ENCODE measurements at places on chromosomes 12 and 14.

DNA sequence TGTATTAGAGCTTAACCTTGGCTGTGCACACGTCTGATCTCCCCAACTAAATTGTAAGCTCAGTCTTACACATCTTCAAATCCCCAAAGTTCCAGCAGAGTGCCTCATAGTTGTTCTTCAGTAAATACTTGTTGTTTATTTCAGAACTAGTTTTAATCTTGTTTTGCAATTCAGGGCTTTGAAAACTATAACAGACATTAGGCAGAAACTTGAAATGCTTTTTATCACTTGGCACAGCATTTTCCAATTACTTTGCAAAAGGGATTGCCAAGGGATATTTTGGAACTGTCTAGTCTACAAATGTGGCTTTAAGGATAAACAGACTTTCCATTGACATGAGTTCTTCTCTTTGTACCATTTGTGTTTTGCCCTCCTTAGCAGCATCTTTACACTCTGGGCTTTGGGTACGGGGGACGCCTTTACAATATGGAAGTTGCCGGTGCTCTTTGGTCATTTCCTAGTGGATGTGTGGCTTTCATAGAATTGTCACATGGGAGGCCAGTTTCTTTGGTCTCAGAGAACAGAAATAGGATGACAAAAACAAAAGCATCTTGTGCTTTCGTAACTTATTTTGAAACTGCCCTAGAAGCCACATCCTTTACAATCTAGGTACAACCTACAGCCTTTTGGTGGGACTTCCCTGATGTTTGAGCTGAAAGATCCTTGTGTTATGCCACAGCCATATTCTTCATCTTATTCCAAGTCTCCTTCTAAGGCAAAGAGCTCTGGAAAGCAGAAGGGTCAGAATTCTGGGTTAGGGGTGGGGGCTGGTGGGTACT lies 96.9 kb downstream of the NPAS3 start:
- DNase-seq: no peak

- DNase-seq: peak; percentile 80
Observed at GRCh38 chr14:96126339-96126782, 78.3 kb upstream of the BDKRB2 start.

DNA sequence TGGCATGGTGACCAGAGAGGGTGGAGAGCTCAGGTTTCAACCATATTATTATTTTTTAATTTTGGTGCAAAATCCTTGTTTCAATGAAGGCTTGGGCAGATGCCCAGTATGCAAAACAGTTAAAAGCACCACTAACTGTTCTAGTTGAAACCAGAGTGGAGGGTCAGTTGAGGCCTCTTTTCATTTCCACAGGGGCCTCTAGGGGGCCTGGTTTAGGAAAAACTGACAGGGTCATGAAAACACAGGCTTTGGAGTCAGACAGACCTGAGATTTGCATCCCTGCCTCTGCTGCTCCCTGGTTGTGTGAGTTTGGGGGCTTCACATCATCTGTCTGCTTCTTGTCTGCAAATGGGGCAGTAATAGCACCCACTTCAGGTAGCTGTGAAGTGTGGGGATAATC lies 3.3 kb upstream of the RPH3A start:
- no peak for DNase-seq

DNA sequence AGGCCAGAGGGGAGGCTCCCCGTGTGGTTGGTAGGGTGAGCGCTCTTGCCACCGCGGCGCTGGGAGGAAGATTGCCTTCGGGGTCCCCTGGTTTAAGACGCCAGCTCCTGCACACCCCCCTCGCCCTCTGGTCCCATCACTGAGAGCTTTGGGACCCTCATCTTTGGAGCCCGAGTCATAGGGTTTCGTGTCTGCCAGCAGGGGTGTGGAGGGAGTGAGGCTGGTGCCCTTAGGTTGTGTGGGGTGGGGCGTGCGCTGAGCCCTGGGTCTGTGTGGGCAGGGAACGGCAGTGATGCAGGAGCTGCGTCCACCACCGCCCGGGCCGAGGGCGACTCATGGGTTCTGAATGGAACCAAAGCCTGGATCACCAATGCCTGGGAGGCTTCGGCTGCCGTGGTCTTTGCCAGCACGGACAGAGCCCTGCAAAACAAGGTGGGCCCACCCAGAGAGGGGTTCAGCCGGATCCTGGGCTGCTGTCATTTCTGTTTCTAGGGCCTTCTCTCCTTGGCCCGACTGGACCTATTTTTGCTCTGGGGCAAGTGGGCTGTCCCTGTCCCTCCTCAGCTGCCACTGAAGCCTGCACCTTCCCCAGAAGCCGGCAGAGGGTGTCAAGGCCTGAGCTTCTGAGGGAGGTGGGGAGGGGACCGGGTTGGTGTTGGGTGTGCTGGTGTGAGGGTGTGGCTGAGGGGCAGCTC lies 12.1 kb downstream of the ACADS start:
- no peak for DNase-seq

GRCh38 chr14:99129211-99129696 lies 142.7 kb downstream of the BCL11B start:
- DNase-seq: no peak

DNA sequence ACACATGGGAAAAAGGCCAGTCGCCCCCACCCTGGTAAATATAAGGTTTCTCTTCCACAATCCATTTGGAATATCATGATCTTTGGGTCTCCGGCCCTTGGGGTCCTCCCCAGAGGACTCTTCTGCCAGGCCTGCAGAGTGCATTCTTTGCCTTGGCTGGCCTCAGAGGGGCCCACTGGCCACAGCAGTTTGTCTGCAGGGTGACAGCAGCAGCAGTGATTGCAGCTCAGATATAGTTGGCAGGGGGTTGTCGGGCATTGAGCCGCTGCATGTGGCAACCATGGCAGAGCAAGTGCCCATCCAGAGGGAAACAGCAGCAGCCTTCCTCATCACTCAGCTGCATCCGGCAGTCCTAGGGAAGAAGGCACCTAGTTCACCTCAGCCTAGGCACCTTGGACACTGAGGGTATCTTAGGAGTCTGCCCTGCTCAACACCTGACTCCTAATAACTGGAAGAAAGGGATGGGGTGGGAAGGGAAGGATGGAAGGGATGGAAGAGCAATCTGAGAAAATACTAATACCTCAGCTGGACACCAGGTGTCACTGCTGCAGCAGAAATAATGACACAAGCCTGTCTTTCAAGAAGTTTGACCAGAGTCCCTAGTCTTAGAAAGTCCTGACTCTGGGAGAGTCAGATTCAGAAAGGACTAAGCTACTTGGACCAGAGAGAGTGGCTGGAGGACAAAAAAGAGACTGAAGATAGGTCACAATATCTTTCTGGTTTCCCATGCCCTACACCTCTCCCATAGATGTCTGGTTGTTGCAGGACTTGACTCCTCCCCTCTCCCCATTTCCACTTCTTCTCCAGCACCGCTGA lies 8.9 kb downstream of the AJUBA start:
- no peak for DNase-seq

DNA sequence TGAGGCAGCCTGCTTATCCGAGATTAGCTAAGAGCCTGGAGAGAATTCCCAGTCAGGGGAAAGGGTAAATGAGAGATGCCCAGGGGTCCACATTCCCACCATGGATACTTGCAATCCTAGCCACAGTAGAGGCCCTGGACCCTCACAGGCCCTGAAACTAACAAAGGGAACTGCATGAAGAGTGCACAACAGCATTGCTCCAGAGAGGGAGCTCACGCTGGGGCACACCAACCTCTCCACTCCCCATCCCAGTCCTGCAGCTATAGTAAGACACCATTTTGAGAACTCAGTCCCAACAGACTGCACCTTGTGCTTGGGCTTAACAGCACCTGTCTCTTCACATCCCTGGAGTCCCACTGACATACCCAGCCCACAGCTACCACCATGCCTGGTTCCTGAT lies 30.5 kb downstream of the CEP83 start:
- no peak for DNase-seq

- DNase-seq: no peak
Observed at GRCh38 chr14:93665169-93665568, 123.1 kb downstream of the PRIMA1 start.

GRCh38 chr12:90398285-90398836 lies 556.6 kb downstream of the CCER1 start:
- DNase-seq: no peak

- peak; percentile 88 for DNase-seq
Observed at GRCh38 chr12:12716793-12717585, at the start of gene CDKN1B. Gene CDKN1B, plus strand, starts transcription at chr12:12717368. Its CDS starts 472 bp downstream, at chr12:12717840.

- DNase-seq: no peak
Observed at GRCh38 chr12:3319723-3320492, 171.1 kb upstream of the PRMT8 start.

DNA sequence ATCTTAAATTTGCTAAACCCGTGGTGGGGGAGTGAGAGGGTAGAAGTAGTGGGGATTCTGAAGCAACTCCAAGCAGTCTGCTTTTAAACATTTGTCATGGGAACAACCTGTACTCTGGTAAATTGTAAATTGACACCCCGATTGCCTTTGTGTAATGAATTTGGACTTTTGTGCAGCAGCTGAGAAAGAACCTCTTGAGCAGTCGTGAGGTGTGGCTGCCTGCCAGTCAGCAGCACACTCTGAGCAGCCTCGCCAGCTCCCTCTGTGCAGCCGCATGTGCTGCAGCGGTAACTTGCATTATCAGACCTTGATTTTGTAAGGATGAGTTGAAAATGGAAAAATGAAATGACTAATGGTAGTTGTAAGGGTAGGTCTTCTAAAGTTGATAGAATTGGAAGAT lies 74.3 kb downstream of the SUSD6 start:
- no peak for DNase-seq

DNA sequence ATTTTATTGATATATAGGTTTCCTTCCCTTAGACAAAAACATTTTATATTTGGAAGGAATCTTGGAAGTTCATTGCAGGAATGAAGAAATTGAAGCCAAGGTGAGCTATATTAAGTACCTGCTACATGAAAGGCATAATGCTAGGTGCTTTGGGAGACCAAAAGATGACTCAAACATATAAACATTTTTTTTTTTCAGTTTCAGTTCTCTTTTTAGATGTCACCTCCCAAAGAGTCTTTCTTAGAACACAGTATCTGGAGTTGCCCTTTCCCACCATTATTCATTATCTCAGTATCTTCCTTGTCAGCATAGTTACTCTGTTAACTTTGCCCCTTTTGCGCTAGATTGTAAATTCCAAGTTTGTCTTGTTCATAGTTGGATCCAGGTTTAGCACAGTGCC lies 1.1 kb downstream of the LIN52 start:
- DNase-seq: no peak

DNA sequence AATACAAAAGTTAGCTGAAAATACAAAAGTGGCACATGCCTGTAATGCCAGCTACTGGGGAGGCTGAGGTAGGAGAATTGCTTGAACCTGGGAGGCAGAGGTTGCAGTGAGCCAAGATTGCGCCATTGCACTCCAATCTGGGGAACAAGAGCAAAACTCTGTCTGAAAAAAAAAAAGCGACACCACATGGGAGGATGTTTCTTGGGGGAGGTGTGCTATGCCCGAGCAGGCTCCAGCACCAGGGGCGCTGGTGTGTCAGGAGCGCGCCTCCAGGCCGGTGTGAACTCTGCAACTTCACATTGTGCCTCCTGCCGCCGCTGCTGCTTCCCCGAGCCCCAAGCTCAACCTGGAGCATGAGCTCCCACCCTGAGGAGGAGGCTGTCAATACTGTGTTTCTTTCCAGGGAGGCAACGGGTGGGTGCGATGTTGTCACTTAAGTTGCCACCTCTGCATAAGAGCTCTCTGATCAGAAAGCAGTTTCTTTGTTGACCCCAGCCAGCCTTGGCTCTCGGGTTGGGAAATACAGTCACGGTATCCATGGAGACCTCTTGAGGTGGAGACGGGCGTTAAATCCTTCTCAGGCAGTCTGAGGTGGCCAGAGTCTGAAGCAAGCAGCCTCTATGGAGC lies 18.9 kb downstream of the DEGS2 start:
- no peak for DNase-seq

DNA sequence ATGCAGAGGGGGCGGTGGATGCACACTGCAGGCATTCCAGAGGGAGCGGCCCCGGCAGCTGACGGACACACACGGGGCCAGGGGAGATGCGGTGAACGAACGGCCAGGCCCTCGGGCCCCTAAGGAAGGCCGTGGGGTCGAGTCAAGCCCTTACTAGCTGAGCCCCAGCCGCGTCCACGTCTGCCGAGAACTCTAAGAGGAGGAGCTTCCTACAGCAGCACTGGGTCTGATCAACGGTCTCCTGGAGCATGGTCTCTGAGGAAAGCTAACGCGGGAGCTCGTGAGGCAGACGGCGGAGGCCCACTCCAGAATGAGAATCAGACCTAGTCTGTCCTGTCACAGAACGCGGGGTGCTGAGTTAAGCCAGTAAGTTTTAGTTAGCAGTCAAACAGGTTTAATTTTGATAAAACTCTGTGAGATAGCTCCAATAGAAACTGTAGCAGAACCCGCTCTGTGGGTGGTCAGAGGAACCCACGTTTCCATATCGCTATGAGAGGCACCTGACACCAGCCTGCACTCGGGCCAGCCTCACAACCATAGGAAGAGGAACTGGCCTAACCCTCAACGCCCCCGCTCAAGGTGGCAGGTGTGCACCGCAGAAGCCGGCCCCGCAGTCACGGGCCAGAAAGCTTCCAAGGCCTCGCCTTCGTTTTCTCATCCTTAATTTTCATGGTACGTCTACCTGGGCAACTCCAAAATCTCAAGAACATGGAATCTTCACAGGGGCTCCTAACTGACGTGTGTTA lies 55.5 kb downstream of the CDC42BPB start:
- DNase-seq: no peak
